ENCODE measurements at places on chromosomes 1 and 21. TPM values are rescaled to one million over a fixed set of nuclear protein-coding genes. Genes with fewer than 3 reads are reported as not detected.

MINDY1 gene
- total RNA-seq = 2.6 TPM

RGS18 gene
- not detected for total RNA-seq

OR10J4 gene
- total RNA-seq = not detected

HES3 gene
- total RNA-seq = not detected

MLLT11 gene
- total RNA-seq = 14.6 TPM

CDCA8 gene
- total RNA-seq = 47.7 TPM

All from A549 treated with GW870086 at 1 μM for 4 hours (cell line).